Posterior cingulate gyrus (tissue), 11 donors: ENCODE measurements at places on chromosomes 7 and 10.
A peak's percentile ranks its signal among the peaks of the same experiment; 100 is the strongest.

DNA sequence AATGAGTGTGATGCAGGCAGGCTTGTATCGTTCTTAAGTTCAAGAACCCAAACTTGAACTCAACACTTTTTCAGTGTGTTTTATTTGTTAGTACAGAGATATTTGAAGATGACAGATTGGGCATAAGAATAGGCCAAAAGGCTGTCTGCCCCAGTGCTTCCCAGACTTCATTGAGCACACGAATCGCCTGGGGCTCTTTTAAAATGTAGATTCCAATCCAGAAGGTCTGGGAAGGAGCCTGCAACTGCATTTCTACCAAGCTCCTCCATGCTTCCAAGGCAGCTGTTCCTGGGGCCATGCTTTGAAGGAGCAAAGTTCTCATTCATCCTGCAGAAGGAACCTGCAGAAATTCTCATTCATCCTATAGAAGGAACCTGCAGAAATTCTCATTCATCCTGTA lies 114.5 kb upstream of the INSYN2A start:
- no peak for DNase-seq

DNA sequence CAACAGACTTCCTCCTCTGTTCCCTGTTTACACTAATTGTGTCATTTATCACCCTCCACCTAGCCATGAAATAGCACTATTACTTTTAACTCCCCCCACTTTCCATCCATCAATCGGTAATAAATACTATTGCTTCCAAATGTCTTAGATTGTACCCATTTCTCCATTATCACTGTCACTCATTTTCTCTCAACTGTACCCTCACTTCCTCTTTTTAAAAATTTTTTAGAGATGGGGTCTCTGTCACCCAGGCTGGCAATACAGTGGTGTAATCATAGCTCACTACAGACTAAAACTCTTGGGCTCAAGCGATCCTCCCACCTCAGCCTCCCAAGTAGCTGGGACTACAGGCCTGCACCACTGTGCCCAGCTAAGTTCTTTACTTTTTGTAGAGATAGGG lies 123.5 kb upstream of the EGR2 start:
- DNase-seq: no peak

DNA sequence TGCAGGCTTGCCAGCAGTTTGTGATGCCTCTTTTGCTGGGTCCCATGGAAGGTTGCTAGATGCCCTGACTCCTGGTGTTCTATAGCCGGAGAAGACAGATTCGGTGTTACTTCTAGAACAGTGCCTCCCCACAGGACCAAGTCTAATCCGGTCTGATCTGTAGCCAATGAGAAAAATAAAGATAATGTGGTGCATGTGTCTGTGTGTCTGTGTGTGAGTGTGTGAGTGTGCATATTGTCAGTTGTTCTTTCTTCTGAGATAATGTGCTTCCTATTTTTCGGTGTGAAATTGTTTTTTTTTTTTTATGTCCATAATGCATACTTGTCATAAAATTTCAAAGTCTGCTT lies 29.7 kb upstream of the ZNRF2 start:
- DNase-seq: no peak

- DNase-seq: no peak
Observed at GRCh38 chr7:44380831-44381493, 55.6 kb upstream of the CAMK2B start.

DNA sequence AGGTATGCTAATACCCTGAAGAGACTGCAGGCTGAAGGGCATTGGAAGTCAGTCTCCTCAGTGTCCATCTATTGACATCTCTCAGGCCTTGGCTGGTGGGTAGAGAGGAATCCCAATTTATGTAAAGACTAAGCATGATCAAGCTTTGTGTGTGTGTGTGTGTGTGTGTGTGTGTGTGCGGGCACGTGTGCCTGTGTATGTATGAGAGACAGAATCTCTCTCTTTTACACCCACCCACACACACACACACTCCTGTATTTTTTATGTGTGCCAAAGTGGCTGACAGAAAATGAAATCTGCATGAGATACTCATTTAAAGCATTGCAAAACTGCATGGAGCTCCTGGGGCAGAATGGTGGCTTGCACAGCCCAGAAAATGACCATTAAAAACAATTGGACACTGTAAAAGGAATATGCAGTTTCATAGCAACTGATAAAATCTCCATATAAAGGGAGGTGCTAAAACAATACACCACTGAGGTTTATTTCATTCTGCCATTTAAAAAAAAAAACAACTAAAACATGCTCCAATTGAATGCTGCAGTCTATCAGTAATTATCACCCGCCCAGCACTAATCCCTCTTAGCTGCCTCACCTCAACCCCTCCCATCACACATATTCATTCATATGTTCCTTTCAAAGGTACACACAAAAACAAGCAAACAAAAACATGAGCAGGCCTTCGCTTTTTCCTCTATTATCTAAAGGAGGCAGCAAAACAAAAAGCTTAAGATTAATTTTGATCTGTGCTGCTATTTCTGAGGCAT lies 385.0 kb downstream of the KCNMA1 start:
- no peak for DNase-seq

GRCh38 chr7:553636-554111 lies 34.0 kb upstream of the PDGFA start:
- no peak for DNase-seq

GRCh38 chr7:70392256-70392876 lies 739.6 kb upstream of the GALNT17 start:
- DNase-seq: no peak

DNA sequence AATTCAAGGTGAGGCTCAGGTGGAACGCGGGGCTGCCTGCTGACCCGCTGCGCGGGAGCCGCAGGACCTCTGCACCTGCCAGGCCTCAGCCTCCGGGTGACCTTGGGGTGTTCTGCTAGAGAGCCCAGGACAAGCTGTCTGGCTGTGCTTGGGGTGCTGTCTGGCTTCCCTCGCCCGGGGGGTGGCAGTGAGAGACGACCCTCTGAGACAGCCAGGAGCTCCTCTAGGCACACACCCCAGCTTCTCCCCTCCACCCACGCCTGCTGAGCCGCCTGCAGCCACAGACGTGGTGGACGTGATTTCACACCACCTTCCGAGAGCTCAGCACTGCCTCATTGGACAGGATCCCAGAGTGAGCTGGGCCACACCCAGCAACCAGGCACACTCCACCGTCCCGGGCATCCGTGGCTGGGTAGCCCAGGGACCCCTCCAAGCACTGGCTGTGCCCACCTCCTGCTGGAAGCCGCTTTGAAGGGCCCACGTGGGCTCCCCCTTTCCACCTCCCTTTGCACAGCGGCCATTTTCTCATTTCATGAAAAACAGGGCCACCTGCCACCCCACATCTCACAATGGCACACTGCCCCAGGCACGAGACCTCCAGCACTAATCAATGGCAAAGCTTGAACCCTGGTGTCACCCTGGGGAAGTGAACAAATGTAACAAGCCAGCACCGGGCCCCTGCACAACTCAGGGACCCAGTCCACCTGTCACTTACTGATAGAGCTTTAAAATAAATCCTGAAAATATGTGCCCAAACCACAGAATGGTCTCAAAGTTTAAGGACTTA lies 35.0 kb downstream of the ZFAND2A start:
- DNase-seq: peak; percentile 53

DNA sequence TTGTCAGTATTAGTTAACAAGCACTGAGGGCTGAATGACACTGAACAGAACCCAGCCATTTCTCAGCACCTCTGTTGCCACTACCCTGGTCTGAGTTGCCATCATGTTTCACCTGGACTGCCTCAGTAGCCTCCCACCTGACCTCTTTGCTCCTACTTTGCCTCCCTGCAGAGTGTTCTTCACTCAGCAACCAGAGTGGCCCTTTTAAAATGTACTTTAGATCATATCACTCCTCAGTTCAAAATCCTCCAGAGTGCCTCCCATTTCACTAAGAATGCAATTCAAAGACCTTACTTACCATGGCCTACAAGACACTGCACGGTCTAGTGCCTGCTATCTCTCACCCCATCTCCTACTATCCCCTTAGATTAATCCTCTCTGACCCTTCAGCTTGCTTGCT lies 214.5 kb downstream of the AUTS2 start:
- DNase-seq: no peak
